HS-27A (cell line): ENCODE measurements at places on chromosomes 7 and 10.
A peak's percentile ranks its signal among the peaks of the same experiment; 100 is the strongest.

GRCh38 chr7:140316165-140316661 lies 82.1 kb downstream of the SLC37A3 start:
- DNase-seq, result no peak

- DNase-seq, result no peak
These were observed 162.0 kb downstream of the REEP3 start for GRCh38 chr10:63683223-63683622.

DNA sequence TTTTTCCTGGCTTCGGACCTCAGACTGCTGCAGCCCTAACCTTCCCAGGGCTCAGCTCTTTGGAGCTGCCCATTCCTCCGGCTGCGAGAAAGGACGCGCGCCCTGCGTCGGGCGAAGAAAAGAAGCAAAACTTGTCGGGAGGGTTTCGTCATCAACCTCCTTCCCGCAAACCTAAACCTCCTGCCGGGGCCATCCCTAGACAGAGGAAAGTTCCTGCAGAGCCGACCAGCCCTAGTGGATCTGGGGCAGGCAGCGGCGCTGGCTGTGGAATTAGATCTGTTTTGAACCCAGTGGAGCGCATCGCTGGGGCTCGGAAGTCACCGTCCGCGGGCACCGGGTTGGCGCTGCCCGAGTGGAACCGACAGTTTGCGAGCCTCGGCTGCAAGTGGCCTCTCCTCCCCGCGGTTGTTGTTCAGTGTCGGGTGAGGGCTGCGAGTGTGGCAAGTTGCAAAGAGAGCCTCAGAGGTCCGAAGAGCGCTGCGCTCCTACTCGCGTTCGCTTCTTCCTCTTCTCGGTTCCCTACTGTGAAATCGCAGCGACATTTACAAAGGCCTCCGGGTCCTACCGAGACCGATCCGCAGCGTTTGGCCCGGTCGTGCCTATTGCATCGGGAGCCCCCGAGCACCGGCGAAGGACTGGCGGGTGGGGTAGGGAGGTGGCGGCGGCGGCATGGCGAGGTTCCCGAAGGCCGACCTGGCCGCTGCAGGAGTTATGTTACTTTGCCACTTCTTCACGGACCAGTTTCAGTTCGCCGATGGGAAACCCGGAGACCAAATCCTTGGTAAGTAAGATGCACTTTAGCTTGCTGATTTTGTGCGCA lies at the start of gene PLXDC2:
Gene PLXDC2 (plus strand): TSS at position 22 of the 820 bp plus-strand sequence.
- DNase-seq, result no peak

DNA sequence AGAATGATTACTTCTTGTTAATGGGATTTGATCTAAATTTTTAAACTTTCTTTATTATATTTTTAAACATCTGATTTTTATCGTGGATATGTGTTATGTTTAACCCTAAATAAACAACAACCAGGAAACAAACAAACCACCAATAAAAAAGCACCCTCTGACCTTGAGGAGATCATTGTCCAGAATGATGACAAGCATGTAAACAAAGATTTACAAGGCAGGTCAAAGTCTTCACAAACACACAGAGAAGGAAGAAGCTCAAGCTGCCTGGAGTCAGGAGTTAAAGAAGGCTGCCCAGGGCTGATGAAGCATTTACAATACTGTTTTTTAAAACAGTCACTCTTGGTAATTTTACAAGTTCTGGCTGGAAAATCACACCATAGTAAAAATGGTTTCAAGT lies 31.0 kb upstream of the EGFR start:
- DNase-seq, result no peak

DNA sequence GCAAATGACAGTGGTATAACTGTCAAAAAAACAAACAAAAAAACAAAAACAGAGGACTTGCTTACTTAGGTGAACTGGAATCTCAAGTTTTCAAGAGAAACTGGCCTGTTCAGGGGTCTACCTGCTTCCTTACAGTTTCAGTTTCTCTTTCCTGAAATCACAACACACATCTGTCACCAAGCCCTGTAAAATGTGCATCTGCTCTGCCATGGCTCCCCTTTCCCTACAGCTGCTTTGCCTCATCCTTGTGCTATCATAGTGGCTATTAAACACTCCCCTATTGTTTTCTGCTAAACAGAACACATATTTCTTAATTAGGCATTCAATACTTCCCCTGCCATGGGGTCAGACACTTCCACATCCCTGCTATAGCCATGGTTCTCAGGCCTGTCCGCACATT lies 37.6 kb downstream of the CPED1 start:
- no peak for DNase-seq

DNA sequence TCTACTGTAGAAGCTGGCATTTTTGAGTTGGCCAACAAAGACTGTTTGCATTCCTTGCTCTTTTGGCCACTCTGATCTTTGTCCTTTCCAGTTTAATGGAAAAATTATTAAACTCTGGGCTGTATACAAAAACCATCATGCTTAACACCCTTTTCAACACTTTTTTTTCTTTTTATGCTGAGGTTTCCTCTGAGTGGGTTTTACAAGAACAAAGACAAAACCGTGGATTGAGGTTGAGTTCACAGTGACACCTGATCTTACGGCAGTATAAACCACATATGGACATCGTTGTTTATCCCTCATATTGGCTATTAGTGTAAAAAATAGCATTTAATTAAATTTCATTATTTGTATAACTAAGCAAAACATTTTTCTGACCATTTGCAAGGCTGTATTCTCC lies 21.8 kb downstream of the MGAM start:
- DNase-seq, result no peak

DNA sequence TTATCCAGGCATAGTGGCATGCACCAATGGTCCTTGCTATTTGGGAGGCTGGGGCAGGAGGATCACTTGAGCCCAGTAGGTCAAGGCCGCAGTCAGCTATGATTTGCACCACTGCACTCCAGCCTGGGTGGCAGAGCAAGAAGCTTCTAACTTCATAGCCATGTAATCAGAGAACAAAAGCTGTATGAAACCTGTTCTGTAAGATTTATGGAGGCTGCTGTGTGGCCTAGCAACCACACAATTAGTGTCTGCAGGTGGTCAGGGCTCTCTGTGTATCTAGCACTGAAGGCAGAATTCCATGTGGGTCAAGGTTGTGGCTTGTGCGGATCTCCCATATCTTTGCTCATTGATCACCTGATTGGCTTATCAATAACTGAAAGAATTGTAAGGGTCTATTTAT lies 221.5 kb upstream of the FOXK1 start:
- DNase-seq, result no peak

GRCh38 chr10:49577182-49577925 lies 32.8 kb upstream of the SLC18A3 start:
- DNase-seq, result no peak

- DNase-seq, result no peak
These were observed 51.8 kb downstream of the ANLN start for GRCh38 chr7:36441344-36442022.

- DNase-seq, result no peak
These were observed 240.5 kb downstream of the ETV1 start for GRCh38 chr7:13748998-13749397.

GRCh38 chr7:10643545-10643944 lies 330.1 kb upstream of the PHF14 start:
- no peak for DNase-seq

- no peak for DNase-seq
These were observed 30.0 kb upstream of the SEM1 start for GRCh38 chr7:96739609-96740008.

GRCh38 chr7:124720195-124720594 lies 45.4 kb downstream of the GPR37 start:
- DNase-seq, result no peak

DNA sequence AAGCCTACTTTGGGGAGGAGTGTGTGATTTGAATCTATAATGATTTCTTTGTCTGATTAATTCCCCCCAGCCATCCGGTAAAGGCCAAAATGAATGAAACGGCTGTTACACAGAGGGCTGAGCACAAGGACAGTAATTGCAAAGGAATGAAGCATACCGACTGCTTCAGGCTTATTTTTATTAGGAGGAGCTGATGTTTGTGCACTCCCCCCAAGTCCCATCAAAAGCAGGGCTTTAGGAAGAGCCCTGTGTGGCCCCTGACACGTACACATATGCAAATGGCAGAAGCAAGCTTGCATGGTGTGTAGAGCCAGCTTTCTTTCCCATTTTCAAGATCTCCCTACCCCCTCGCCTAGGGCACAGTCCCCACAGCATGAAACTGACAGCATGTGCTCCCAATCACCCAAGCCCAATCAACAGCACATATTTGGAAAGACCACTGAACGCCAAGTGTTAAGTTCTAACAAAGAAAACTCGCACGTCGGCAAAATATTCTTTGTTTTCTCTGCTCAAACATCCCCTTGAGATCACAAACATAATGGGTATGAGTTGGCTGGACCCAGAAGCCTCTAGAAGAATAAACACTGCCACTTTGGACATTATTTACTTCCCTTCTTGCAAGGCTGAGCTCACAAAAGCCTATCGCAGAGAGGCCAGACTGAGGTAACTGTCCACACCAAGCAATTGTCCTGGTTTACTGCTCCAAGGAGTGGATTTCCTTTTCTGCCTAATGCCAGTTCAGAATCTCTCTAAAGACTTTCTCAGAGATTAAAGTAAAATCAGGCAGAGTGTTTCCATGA lies 143.0 kb downstream of the CUBN start:
- DNase-seq, result no peak

GRCh38 chr7:121069346-121070100 lies 81.0 kb downstream of the CPED1 start:
- no peak for DNase-seq

GRCh38 chr7:123075838-123076467 lies 80.5 kb upstream of the TAS2R16 start:
- DNase-seq, result no peak

DNA sequence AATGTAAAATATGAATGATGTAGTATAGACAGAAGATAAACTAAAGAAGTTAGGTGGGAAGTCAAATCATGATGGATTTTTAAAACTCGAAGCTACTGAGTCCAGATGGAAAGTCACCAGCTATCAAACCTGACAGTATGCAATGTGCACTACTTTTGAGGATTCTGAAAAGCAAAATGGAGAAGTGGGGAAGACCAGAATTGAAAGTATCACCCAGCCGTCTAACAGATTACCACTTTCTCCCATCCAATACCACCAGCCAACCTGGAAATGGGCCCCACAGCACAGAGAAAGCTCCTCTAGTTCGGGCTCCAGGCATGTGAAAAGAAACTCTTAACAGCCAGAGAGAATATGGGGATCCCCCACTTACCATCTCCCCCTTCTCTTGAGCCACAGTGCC lies 67.9 kb upstream of the SRRM3 start:
- DNase-seq, result no peak

DNA sequence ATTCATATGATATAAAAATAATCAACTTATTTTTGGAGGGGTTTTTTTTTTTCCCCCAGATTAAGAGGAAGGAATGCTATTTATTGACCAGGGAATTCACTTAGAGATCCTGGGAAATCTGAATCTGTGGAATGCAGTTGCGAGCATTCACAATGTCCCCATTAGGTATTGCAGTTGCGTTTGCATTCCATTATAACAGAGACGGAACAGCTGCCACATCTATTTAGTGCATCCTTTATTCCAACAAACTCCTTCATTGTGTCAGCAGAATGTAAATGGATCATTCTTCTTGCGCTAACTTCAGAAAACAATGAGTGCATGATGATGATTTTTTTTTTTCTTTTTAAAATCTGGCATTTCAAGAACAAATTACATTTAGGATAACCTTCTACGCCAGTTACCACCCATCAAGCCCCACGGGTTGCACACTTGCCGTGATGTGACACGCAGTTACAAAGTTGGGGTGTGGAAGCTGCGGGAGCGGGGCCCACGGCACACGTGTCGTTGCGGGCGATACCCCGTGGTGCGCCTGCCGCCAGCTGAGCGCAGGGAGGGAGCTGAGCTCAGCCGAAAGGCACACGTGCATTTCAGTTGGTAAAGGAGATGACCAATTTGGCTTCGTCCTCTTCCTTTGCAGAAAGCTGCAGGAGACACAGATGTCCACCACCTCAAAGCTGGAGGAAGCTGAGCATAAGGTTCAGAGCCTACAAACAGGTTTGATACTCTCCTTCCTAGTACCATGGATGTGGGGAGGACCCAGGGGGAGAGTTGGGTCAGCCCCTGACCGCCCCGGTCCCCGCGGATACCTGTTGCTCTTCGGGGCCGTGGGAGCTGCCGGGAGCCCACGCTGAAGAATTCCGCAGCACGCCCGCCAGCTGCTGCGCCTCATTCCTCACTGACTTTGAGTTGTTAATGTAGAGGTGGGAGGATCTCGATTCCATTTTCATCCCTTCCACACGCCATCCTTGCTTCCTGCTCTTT lies 175.3 kb upstream of the SH2B2 start:
- DNase-seq, result no peak

DNA sequence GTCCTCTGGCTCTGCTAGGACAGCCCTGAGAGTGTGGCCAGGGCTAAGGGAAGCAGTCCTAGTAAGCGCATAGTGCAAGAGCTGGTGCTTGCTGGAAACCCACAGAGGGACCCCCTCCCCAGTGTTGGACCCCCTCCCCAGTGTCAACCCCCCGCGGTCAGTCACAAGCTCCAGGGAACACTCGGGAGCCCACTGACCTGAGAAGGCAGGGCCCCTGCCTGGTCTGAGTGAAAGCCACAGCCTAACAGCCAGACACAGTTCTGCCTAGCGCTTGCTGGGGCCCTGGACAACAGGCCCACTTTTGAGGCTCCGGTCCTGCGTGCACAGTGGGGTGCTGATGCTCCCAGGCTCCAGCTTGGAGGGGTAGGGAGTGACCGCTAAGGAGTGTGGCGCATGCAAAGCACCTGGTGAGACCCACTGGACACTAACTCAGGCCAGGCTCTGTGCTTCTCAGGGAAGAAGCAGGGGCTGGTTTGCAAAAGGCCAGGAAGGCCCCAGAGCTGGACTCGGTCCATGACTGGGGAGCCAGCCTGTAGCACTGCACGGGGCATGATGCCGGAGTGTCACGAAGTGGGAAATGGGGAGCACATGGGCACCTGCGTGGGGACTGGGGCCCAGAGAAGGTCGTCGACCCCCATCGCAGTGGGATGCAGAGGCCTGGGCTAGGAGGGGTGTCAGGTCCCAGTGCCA lies 175.8 kb upstream of the PPP2R2D start:
- no peak for DNase-seq

- no peak for DNase-seq
These were observed 155.3 kb downstream of the SFMBT2 start for GRCh38 chr10:7255517-7255916.

- DNase-seq, result no peak
These were observed 66.5 kb upstream of the RSBN1L start for GRCh38 chr7:77629797-77630196.

- no peak for DNase-seq
These were observed 91.5 kb upstream of the KCND2 start for GRCh38 chr7:120181499-120181898.

DNA sequence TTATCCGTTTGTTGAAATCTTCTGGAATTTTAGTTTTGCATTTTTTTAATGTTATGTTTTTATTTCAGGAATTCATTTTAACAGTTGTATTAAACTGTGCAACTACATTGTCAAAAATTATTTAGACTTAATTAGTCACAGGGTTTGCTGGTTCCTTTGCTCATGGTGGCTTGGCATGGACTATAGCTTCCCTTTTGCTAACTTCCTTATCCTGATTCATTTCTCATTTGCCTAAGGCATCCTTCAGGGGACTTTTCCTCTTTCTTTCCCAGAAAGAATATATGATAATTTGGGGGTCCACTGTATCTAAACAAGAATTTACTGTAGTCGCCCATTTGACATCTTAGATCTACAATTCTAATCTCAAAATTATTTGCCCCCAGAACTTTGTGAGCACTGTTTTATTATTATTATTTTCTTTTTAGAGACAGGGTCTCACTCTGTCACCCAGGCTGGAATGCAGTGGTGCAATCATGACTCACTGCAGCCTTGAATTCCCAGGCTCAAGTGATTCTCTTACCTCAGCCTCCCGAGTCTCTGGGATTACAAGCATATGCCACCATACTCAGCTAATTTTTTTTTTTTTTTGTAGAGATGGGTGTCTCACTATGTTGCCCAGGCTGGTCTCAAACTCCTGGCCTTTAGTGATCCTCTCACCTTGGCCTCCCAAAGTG lies 13.9 kb downstream of the FIGNL1 start:
- peak; percentile 11 for DNase-seq
